ENCODE measurements at places on chromosomes 1 and 21.

DNA sequence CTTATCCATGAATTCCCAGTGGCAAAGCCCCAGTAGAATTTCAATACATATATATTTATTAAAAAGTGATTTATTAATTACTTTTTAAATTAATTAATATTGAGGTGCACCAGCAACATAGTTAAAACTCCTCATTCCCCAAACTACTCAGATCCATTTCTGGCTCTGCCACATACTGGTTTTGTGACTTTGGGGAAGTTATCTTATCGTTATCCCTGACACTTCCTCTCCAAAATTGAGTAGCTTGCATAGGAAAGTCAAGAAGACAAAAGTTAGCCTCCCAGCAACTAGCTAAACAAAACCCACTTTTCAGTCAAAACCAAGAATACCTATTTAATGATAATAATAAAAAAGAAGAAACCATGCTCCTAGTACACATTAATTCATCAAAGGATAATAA lies 35.9 kb downstream of the TCP10L start:
- DNase-seq: no peak

- no peak for DNase-seq
Observed at GRCh38 chr1:41383094-41383852, 22.0 kb downstream of the FOXO6 start.

- DNase-seq: no peak
Observed at GRCh38 chr1:77394166-77394565, 112.3 kb downstream of the AK5 start.

DNA sequence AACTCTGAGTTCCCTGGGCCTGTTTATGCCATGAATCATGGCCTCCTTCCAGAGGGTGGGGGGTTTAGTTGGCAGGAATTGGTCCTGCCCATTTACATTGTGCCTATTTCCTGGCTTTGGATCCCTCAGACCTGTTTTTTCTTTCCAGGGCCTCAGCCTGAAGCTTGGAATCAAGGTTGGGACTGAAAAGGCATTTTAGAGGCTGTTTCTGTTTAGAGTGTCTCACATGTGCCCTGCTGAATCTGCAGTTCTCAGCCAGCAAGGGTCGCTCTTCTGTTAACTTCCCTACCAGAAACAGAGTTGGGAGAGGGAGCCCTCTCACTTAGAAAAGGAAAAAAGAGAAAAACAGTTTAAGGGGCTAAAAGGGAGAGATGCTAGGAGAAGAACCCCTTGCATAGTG lies 191.1 kb downstream of the PTPRC start:
- DNase-seq: no peak

DNA sequence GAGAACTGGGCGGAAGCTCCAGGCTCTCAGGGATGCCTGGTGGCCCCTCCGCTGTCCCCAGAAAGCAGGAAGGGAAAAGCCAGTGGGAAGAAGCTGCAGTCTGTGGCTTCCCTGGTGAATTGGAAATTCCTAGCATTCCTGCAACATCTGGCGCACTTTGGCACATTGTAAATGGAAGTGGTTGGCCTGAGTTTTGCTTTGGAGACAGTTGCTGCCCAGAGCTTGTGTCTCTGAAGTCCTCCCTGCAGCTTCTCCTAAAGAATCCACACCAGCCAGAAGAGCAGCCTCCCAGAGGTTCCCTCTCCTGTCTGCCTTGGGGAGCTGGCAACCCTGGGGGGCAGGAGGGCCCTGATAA lies 48.2 kb downstream of the ARHGEF10L start:
- DNase-seq: no peak

DNA sequence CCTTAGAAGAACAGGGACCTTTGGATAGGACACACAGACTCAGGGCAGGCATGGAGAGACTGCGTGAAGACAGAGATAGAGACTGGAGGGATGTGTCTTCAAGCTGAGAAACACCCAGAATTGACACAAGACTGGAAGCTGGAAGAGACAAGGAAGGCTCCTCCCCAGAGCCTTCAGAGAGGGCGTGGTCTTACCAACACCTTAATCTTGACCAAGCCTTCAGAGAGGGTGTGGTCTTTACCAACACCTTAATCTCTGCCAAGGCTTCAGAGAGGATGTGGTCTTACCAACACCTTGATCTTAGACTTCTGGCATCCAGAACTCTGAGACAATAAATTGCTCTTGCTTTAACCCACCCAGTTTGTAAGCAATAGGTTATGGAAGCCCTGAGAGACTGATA lies 481.4 kb upstream of the VAMP3 start:
- no peak for DNase-seq

DNA sequence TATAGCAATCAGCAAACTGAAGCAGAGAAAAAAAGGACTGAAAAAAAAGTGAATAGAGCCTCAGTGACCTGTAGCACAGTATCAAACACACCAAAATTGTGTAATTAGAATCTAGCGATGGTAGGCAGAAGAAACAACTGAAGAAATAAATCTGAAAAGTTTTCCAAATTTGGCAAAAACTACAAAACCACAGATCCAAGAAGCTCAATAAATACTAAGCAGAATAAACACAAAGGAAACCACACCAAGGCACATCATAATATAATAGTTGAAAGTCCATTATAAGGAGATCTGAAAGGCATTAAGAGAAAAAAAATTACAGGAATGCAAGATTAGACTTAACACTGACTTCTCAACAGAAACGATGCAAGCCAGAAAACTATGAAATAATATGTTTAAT lies 7.1 kb upstream of the IL12RB2 start:
- DNase-seq: no peak

DNA sequence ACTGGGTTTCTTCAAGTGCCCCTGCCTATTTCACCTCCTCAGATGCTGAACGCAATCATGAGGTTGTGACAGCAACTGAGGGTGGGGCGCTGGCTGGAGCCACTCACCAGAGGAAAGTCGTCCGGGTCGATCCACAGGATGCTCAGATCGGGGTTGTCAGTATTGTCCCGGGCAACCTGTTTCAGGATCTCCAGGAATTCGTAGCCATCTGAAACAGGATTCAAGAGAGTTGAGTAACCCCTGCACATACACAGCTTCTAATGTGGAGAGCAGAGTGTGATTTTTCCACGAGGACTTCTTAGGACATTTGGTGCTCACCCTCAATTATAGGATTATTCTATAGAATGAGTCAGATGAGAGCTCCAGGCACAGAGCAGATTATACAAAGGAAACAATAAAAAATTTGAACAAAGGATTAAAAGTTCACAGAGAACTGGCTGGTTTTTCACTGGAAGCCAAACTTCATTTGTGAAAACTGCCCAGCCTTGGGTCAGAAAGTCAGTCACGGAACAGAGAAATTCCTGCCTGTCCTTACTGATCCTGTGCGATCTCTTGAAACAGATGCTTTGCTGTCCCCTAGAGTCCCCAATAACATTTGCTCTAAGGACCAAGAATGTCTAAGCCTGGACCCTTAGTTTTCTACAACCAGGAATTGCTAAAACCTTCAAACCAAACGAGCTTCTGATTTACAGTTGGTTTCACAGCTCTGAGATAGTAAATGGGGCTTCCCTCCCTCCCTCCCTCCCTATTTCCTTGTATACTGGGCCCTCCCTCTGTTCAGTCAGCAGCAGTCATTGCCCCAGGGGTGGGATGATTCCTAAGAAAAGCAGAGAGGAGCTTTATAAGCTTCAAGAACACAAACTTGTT lies 63.2 kb downstream of the CASQ2 start:
- DNase-seq: no peak

GRCh38 chr1:30120245-30121000 lies 603.0 kb downstream of the MATN1 start:
- DNase-seq: no peak

GRCh38 chr1:165241321-165241720 lies 115.2 kb downstream of the LMX1A start:
- DNase-seq: no peak

- DNase-seq: no peak
Observed at GRCh38 chr1:247855911-247856310, 1.1 kb upstream of the TRIM58 start.

DNA sequence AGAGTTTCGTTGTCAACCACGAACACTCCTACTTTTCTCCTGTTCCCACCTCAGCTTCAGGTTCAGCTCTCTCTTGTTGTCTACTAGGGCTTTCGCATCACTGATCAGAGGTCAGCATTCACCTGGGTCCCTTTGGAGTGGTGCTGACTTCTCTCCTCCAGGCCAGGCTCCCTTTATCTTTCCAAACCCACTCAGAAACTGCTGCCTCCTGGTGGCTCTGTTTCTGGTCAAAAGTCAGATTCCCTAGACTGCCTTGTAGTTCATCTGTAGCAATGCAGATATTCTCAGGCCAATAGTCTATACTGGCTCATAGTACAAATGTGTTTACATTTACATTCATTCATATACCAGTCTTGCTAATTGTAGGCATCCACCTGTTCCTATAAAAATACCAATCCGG lies 6.4 kb upstream of the ERI3 start:
- DNase-seq: no peak

GRCh38 chr1:45660336-45660735 lies 26.0 kb downstream of the GPBP1L1 start:
- DNase-seq: no peak

DNA sequence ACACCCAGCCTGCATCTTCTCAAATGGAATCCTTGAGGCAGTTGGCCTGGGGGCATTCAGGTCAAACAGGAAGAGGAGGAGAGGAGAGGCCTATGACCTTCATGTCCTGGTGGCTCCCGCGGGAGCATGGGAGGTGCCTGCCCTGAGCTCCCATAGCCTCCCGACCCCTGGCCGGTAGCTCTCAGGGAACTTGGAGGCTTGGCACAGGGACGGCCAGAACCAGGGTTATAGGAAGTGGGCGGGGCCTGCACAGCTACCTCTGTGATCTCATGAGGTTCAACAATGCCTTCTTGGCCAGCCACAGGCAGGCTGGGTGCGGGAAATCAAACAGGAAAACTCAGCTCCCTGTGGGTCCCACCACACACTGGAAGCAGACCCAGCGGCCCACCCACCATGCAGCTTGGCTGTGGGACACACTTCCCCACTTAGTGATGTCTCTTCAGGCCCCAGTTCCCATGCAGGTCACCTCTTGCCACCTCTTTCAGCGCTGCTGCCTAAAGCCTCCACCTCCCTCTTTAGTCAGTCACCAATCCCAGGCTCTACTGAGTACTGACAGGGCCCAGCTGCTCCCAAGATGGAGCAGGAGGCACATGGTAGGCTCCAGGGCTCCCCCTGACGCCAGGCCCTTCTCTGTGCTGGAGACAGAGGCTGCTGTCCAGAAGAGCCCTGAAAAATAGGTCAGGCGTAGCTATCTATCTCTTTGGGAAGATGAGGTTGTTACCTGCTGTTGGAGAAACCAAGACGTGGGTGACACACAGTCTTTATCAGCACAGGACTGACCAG lies at the start of gene SLFNL1:
SLFNL1 (minus strand) TSS at position 200 of the 783 bp plus-strand sequence. CDS start 1,065 bp downstream, outside the sequence.
- DNase-seq: no peak

GRCh38 chr1:55316947-55317662 lies 101.9 kb upstream of the USP24 start:
- DNase-seq: no peak

DNA sequence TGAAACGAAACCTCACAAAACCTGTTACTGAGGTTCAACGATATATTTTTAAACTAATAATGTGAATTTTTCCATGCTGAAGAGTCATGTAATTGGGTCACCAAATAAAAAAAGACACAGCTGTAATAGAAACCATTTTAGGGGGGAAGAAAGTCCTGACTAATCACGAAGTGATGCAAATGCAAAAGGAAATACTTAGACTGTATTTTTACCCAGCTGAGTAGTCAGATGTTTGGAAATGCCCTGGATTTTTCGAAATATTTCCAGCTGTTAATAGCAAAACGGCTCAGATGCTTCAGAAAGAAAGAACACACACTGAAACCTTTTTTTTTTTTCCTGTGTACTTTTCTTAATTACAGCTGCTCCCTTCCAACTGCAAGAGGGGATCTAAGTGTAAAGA lies 210.3 kb downstream of the SETD4 start:
- no peak for DNase-seq

GRCh38 chr1:99594205-99594604 lies 51.7 kb upstream of the PALMD start:
- no peak for DNase-seq

GRCh38 chr21:45534636-45535331 lies 7.5 kb downstream of the SLC19A1 start:
- DNase-seq: no peak

DNA sequence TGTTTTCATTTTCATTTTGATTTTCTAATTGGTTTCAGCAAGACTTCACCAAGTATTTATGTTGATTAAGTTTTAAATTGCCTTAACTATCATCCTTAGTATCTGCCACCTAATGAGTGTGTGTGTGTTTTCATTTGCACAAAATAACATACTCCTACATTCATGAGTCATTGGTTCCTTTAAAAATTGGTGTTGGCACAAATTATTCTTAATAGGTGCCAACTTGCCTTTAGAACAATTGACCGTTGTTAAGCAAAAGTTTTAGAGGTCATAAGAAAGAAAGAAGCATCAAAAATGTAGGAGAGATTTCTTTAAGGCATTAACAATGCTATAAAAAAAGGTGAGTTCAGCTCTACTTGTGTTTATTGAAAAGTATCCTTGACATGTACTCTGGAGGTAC lies 77.5 kb downstream of the FNBP1L start:
- no peak for DNase-seq

GRCh38 chr1:29744684-29745490 lies 508.6 kb downstream of the PTPRU start:
- DNase-seq: no peak

GRCh38 chr1:29576510-29576909 lies 340.2 kb downstream of the PTPRU start:
- no peak for DNase-seq

DNA sequence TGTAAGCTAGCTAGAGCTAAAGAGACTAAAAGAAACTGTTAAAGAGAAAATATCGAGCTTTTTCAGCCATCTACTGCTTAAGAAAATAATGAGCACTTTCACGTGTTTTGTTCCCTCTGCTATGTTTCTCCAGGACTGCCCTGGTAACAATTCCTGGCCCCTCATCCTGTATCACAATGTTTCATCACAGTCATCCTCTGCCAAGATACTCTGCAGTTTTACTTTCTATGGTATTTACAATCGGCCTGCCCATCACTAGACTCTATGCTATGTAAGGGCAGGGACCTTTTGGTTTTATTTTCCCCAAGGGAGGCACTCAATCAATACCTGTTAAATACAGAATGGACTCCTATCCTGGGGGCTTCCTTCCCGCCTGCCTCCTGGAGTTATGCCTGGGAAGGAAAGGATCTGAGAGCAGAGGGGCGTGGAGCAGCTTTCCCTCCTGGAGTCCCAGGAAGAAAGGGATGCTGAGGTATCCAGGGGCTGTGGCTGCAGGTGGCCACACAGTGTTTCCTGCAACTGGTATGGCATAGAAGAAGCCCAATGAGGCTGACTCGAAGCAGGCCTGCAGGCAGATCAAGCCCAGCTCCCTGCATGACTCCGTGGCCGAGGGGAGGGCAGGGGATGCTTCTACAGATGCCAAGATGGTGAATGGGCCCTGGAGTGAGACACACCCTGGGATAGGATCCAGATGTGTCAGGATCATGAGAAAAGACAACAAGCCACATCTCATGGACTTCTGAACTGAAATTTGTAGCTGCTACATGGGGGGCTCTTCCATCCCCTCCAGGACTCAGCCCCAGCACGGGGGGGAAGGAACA lies 52.9 kb downstream of the MATN1 start:
- DNase-seq: no peak

DNA sequence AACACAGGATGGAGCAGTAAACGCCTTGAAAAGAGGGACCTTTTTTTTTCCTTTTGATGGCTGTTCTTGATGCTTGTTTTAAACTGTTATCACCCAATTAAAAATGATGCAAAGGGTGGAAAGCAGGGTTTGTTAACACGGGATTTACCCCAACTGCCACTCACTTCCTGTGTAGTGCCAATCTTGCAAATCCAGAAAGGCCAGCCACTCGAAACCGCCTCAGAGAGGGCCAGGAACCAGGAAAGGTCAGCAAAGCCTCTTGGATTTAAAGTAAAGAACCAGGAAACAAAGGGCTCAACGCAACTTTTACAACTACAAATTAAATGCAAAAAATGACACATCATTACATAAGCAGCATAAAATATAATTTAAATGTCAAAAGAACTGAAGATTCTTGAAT lies 347.4 kb downstream of the PDE4B start:
- no peak for DNase-seq
